ENCODE measurements at places on chromosomes 4 and X. TPM values are rescaled to one million over a fixed set of nuclear protein-coding genes. Genes with fewer than 3 reads are reported as not detected.

Gene MAGEA11
- not detected for total RNA-seq

Gene TCEAL5
- total RNA-seq, result not detected

Gene SSX1
- total RNA-seq, result not detected

Gene DCK
- 36.6 TPM for total RNA-seq

Gene VSIG4
- total RNA-seq, result not detected

Gene FRMD7
- total RNA-seq, result not detected

DNA sequence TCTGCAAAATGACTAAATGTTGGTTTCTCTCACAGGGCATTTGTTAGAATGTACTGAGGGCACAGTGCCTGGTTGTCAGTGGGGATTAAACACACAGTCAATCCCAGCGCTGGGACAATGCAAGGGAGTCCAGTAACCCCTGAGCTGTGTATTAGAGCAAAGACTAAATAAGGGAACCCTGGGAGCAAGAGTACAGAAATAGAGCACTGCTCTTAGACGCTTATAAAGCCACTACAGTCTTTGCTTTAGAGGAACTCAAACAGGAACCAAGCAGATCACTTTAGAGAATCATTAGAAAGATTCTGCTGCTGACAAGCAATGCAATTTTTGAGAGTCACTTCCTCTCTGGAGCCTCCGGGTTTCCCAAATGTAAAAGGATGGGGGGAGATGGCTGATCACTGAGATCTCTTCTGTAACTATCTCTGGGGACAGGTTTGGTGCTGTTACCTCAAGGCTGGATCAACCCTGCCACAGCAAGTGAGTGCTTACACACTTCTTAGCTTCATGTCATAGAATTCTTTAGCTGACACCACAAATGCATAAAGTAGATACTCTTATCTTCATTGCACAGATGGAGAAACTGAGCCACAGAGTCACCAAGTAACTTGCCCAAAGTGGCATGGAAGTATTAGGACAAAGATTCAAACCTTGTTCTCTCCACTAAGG, 137.8 kb upstream of the CPEB2 start:
- no peak for DNase-seq

- DNase-seq, result no peak
Measured at GRCh38 chrX:50707955-50708699, 105.9 kb downstream of the SHROOM4 start.

GRCh38 chr4:13647031-13647430, 19.5 kb upstream of the BOD1L1 start:
- no peak for DNase-seq

DNA sequence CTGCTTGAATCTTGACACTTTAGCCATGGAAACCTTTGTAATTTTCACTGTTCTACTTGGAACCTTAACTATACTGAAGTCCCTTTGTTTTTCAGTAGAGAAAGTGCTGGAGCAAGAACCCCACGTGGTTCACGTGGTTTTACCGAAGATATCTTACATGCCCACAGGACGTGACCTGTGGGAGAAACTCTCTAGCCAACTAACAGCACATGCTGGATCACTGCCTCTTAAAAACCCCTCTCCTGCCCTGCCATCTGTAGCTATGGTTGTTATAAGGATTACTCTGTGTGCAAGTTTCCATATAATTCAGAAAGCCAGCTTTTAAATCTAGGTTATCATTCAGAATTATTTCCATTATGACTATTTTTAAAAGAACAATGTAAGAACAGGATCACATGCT, 30.2 kb downstream of the SPANXD start:
- DNase-seq, result no peak

DNA sequence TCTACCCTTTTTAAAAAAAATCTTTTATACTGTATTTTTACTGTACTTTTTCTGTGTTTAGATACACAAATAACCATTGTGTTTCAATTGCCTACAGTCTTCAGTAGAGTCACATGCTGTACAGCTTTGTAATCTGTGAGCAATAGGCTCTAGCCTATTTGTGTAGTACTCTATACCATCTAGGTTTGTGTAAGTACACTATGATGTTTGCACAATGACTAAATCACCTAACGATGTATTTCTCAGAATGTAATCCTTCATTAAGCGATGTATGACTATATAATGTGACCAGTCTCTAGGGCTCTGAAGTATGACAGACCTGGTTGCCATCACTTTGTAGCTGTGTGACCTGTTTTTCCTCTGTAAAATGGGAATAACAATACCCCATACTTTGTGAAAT, 14.2 kb upstream of the DCAF4L1 start:
- DNase-seq, result no peak

DNA sequence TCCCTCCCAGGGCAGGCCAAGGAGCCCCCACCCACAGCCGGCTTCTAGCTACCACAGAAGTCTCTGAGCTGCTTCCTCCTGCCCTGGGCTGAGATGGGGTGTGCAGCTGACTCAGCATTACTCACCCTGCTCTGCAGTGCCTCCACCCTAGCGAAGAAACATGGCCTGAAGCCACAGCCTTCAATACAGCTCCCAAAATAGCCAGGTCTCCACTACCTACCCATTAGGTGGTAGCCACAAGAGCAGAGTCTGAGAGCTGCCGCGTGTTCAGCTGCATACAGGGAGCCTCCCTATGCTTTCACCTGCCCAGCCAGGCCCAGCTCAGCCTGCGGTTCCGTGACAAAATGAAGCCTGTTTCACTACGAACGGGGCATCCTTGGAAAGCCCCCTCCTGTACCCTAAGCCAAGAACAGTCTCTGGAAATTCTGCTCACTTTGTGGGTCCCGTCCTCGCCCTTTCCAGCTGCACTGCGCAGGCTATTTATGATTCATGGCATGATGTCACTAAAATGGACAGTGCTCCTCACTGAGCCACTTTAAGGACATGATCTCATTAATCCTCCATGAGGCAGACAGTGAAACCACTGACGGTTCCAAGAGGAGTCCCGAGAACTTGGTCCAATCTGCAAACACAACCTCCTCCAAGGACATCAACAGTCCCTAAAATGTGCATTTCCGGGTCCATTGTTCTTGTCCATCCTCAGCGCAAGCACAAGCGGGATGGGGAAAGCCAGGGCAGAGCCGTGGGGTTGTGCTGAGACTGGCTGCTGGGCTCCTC, 20.2 kb downstream of the WDR1 start:
- DNase-seq, result peak; percentile 71

- no peak for DNase-seq
Measured at GRCh38 chr4:172404676-172405075, 591.5 kb downstream of the GALNTL6 start.

DNA sequence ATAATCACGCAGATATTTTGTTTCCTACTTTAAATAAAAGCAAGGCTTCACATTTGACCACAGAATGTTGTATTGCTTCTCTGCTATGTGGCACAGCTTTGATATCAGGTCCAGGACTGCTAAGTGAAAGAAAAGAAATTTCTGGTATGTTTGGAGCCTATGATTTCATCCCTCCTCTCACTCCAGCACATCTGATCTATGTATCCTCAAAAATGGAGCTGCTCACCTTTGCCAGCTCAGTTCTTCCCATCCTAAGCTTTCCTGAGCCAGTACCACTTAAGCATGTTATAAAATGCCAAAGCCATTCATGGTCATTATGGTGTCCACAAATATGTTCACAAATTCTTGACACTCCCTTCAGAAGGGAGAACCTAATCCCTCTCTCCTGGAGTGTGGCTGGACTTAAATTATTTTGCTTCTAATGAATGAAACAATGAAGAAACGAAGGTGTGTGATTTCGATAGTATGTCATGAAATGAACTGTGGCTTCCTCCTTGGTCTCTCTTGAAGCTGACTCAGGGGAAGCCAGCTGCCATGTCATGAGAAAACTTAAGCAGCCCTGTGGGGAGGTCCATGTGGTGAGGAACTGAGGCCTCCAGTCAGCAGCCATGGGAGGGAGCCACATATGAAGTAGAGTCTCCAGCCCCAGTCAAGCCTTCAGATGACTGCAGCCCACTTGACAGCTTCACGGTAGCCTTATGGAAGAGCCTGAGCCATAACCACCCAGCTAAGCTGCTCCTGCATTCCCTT, 207.7 kb downstream of the MGST2 start:
- DNase-seq, result no peak

DNA sequence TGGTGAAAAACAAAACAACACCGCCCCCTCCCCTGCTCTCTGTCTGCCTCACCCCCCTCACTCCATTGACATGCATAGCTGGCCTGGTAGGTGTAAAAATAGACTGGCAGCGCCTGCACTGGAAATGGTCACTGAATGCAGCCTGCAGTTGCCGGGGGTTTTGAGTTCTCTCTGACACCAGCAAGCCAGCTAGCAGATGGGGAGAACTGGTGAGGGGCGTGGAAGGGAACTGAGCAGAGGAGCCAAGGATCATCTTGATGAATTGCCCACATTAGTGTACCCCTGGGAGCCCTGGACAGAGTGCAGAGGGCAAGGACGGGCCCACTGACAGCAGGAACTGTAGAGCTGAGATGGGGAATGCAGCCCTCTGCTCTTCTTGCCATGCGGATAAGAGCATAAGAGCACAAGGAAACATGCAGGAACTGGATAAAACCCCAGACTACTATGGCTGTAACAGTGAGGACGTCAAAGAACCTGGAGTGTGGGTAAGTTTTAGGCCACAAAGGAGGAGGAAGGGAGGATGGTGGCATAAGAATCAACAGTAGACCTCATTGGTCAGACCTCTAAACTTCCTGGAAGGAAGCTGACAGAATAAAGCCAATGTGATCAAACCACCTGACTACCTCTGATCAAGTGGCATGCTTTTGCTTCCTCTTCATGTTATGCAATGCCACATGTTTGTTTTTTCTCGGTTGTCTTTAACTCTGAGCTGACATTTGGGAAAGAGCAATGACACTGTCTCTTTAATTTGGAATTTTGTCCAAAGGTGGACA, 96.3 kb downstream of the ANK2 start:
- DNase-seq, result no peak

- no peak for DNase-seq
Measured at GRCh38 chr4:82275431-82276331, 98.1 kb downstream of the HNRNPD start.

- no peak for DNase-seq
Measured at GRCh38 chr4:15003401-15003890, 1.2 kb downstream of the CPEB2 start.

- no peak for DNase-seq
Measured at GRCh38 chr4:8039290-8039689, 99.6 kb upstream of the AFAP1 start.

DNA sequence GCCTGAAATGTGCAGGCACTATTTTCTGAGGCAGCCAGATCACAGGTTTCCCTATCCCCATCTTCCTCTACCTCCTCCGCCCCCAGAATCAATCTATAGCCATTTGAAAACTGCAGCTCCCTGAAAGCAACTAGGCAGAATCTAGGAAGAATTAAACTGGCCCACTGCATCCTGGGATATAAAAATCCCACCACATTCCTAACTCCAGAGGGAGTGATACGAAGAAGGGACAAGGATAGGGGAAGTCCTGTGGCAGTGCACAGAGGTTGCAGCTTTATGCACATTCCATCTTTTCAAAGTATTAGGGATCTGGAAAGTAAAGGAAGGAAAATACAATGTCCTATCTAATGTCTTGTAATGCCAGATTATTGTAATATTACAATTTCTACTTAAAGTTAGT, 18.3 kb upstream of the HERC3 start:
- DNase-seq, result no peak

DNA sequence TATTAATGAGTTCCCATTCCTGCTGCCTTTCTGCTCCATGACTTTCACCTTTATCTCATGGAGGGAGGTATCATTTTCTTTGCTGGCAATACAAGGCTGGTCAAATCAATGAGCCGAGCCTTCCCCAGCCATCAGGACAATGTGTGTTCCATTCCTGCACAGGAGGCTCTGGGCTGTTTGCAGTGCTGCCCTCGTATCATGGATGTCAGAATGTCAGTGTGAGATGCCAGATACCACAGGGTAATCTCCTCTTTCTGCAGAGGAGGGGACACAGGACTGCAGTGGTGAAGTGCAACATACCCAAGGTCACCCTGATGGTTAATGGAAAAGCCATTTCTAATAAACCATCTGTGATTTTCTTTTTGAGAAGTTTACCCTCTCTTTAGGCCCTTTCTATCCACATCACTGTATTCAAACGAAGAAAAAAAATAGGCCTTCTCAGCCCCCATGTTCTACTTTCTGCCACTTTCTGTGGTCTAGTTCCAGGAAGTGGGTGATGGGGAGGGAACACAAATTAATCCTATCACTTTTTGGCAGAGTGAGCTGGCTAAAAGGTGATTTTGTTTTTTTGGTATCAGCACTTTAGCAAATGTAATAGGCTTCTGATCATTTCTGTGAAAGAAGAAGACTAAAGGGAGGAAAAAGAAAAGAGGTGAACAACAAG, 490.2 kb upstream of the BOD1L1 start:
- no peak for DNase-seq

DNA sequence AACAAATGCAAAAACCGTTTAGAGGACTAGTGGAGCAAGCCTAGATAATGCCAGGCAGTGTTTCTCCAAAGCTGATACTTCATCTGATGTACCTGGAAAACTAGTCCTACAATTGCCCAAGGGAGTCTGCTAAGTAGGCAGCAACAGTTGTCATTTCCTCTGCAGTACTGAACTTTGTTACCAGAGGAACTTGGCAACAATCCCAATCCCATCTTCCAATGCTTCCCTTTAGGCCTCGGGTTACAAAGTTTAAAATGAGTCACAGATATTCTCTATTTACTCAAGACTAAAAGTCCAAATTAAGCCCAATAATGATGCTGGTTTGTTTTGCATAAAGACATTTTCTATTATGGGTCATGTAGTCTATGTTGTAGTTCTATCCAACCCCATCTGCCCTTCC, 120.0 kb upstream of the GLRA2 start:
- DNase-seq, result no peak

- no peak for DNase-seq
Measured at GRCh38 chr4:1862055-1862911, 6.3 kb upstream of the LETM1 start.

- no peak for DNase-seq
Measured at GRCh38 chrX:70488856-70489255, 44.2 kb downstream of the DLG3 start.

Data from activated naive CD4-positive, alpha-beta T cell treated with anti-CD3 and anti-CD28 coated beads, Interleukin-2, amount 50 U/mL, for 72 hours (primary cell).